ENCODE measurements at places on chromosomes 12 and 14.

- DNase-seq = no peak
Measured at GRCh38 chr14:53850714-53851296, 105.8 kb downstream of the BMP4 start.

DNA sequence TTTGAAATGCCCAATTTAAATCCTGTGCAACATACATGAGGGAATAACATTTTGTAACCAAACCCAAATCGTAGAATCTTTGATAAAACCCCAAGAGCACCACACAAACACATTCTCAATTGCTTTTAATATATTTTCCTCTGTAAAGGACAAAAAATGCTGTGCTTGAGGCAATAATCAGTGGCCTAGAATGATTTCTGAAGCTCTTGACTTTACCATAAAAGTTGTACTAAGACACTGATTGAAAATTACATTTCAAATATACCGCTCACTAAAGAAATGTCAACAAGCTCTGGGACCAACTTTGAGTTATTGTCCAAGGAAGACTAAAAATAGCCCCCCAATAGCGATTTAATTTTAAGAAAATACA lies 1.5 kb downstream of the EML5 start:
- DNase-seq = no peak

DNA sequence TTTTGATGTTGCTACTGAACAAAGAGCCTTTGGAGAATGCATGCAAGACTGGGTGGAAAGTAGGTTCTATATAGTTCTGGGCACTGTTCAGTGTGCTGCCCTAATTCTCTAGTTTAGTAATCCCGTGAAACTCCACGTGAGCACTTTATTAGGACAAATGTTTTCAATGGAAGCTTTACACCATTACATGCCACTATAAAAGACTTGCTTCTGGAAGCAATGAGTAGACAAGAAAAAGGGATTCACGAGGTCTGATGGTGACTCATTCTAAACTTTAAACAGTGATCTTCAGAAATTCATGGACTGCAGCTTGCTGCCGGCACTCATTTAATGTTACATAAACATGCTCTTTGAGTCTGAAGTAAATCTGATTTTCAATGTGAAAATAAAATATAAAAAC lies 22.3 kb downstream of the ATG14 start:
- DNase-seq = no peak

DNA sequence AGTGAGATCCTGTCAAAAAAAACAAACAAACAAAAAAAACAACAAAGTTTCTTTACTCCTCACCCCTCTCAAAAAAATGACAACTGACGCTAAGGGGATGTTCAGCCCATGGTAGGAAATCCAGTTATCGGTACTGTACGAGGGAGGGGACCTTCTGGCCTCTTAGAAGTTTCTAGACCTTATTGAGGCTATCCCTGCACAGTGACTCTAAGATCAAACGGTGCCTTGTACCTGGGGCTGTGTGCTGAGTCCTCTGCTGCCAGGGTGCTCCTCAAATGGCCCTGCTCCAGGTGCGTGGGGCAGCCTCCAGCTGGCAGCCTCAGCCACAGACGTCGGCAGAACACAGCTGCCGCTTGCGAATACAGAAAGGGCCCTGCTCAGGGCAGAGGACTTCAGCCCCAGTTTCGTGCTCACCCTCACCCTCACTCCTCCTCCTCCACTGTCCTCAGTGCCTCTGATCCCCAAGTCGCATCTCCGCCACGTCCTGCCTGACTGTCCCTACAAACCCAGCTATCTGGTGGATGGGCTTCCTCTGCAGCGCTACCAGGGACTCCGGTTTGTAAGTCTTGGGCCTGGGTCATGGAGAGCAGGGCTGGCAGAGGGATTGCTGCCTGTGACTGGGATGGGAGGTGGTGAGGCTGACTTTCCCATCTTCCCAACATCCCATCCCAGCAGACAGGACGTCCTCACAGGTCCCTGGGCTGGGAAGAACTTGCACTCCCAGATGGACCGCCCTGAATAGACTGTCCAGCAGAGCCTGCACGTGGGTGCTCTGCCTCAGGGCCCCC lies 90.9 kb downstream of the B4GALNT3 start:
- DNase-seq = peak; percentile 74

GRCh38 chr14:103904493-103905107 lies 23.7 kb upstream of the TDRD9 start:
- no peak for DNase-seq

- no peak for DNase-seq
Measured at GRCh38 chr14:72709916-72710611, 183.8 kb downstream of the DPF3 start.

DNA sequence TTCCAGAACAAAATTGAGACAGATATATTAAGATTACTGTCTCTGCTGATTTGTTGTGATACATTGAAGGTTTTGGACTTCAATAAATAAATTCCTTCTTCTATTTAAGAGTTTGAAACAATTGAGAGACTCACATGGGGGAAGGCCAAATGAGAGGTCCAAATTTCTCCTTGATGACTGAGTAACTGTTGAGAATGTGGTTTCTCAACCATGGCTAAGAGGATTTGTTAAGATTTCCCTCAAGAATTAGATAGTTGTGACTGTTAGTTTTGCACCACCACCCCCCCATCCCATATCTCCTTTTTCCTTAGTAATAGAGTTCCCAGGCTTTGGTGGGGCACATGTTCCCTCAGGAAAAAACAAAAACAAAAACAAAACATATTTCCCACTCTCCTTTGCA lies 47.7 kb upstream of the IGF1 start:
- DNase-seq = no peak

DNA sequence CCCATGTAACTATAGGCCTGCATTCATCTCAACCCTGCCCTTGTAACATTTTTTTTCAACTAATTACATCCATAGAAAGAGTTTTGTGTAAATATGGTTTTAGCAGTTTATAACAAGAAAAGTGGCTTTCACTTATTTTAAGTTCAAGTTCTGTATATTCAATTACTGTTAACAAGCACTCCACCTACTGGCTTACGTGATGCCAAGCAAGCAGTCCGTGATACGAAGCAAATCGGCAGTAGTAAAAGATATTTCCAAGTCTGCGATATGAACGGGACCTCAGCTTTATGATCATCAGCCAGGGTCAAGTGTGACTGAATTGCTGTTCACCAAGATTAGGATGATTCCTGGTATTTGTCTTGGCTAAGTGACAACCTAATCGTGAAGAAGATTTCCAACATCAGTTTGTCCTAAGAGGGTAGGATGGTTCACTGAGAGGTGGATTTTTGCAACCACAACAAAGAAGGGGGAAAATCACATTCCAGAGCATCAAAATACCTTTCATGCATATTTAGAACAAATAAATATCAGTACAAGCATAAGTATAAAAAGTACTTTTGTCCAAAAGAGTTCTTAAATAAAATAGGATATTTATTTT lies 456.2 kb downstream of the FOXG1 start:
- peak; percentile 89 for DNase-seq

GRCh38 chr14:65847075-65847847 lies 434.7 kb downstream of the FUT8 start:
- no peak for DNase-seq

DNA sequence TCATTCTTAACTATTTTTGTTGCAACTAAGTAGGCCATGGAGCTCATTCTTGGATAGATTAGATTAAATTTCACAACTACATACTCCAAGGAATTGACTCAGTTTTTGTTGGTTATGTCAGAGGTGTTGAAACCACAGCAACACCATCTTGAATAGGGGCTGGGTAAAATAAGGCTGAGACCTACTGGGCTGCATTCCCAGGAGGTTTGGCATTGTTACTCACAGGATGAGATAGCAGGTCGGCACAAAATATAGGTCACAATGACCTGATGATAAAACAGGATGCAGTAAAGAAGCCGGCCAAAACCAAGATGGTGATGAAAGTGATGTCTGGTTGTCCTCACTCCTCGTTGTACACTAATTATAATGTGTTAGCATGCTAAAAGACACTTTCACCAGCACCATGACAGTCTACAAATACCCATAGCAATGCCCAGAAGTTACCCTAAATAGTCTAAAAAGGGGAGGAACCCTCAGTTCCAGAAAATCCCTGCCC lies 20.9 kb downstream of the DMAC2L start:
- DNase-seq = no peak

DNA sequence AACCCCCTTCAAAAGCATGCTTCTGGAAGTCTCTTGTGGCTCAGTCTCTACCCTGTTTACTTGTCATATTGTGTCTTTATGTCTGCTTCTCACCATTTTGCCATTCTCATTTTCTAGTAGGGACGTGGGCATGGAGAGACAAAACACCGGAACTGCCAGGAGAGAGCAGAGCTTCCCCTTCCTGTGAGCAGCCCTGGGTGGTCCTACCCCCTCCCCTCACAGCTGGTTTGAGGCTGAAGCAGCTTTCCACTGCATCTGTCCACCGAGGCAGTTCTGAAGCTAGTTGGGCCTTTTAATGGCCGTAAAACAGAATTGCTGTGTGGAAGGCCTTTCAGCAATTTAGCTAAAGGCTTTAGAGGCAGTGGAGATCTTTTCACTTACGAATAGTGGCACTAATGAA lies 77.0 kb downstream of the PELI2 start:
- DNase-seq = no peak

DNA sequence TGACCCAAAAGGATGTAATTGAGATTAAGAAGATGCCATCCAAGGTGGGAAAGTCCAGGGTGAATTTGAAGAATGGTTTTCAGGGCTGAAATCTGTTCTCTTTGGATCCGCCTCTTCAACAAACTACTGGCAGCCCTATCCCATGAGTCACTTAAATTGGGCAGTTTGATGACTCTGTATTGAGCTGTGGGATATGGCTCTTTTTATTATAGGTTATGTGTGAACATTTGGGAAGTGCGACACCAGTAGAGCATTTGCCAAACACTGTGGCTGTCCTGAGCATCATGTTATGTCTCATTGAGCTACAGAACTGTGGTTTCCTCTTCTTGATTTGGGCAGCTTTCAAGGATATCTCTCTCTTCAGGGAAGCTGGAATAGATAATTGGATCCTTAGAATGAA lies 22.3 kb downstream of the IFT43 start:
- DNase-seq = no peak

GRCh38 chr14:77375164-77375950 lies 1.5 kb downstream of the TMED8 start:
- no peak for DNase-seq

DNA sequence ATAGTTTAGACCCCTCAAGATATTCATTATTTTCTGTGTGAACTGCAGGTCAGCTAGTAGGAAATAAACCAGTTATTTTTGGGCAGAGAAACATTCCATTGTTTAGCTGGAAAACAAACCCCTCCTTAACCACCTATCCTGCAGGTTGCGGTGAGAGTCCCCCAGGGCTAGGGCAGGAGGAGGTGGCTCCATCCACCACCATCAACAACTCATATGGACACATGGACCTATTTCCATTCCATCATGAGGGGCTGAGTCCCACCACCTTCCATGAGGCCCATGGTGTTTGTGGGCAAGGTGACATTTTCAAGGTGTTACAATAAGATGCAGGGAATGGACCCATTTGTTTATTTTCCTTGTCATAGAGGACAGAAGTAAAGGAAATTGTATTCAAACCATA lies 160.1 kb downstream of the FOXN3 start:
- DNase-seq = no peak

- no peak for DNase-seq
Measured at GRCh38 chr12:77667101-77667500, 163.6 kb upstream of the NAV3 start.

DNA sequence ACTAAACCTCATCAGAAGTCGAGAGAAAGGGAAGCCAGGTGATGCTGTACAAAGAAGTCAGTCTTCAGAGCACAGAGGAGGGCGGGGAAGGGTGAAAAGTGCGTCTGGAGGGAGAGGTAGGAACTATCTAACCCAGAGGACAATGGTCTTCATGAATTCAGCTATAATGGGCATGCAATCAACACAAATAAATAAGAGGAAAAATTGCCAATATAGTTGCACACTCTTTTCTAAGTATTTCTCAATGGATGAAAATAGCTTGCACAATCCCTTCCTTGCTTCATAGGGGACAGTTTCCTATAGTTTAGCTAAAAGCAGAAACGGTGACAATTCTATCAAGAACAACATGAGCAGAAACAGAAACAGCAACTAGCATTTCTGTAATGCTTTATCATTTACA lies 931.2 kb downstream of the AACS start:
- no peak for DNase-seq

- no peak for DNase-seq
Measured at GRCh38 chr12:96396914-96397313, 3.3 kb downstream of the CDK17 start.

GRCh38 chr12:10363914-10364814 lies 25.7 kb downstream of the KLRK1 start:
- no peak for DNase-seq

DNA sequence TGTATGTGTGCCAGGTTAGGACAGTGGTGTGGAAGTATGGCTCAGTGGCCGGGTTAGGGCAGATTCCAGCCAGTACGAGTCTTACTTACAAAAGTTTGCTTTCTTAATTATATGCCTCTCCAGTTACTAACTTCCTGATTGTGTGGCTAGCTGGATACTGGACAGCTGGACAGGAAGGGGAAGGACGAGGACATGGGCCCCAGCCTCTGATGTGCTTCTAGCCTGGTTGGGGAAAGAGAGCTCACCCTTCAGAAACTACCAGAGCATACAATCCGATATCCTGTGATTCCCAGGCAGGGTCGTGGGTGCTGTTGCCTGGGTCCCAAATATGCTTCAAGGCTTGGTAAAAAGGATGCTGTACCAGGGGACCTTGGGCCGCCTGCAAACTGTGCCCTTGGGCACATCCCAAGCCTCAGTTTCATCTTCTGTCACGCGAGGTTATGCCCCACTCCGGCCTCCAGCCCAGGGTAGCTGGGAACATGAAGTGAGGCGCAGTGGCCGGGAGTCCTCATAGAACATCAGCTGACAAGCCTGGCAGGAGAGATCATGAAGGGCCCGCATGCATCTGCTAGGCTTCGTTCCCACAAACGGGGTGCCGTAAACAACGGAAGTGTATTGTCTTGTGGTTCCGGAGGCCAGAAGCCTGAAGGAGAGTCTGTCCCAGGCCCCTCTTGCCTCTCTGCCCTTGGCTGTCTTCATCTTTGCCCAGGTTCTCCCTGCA lies 23.2 kb upstream of the RIN3 start:
- DNase-seq = no peak

DNA sequence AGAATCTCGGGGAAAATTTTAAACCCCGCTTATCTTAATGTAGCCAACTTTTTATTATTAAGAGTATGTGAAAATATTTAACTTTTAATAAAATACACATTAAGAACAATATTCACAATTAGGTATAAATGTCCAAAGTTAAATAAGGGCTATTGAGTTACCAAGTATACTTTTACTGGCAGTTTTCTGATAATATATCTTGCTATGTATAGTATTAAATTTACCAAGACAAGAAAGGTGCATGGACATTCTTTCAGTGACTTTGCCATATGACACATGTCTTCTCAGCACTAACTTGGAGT lies 115.4 kb downstream of the MON2 start:
- DNase-seq = no peak

- DNase-seq = no peak
Measured at GRCh38 chr12:31518680-31519227, 72.2 kb downstream of the DENND5B start.

GRCh38 chr14:34628681-34629135 lies 1.2 kb downstream of the SNX6 start:
- no peak for DNase-seq
